ENCODE measurements at places on chromosomes 5 and 9.

DNA sequence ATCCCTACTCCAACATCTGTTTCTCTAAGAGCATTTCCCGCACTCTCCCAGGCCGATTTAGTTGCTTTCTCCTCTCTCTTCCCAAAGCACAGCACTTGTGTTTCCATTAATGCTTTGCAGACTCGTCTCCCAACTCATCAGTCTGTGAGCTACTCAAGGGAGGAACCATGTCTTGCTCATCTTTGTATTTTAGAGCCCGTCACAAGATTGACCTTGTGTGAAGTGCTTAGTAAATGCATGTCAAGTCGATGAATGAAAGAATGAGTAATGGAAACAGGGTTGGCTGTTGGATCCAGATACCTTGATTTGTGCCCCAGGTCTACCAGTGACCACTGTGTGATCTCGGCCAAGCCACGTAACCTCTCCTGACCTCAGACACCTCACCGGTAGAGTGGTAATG is 99.3 kb downstream of the KLF4 start:
- no peak for DNase-seq

- no peak for DNase-seq
These were observed 31.5 kb upstream of the SPRY4 start for GRCh38 chr5:142356349-142356715.

- DNase-seq = no peak
These were observed 9.8 kb upstream of the COL15A1 start for GRCh38 chr9:98933890-98934289.

- DNase-seq = no peak
These were observed 177.3 kb upstream of the C9orf72 start for GRCh38 chr9:27750566-27750965.

- DNase-seq = no peak
These were observed 379.7 kb upstream of the IRX2 start for GRCh38 chr5:3131161-3131560.

- no peak for DNase-seq
These were observed 63.8 kb downstream of the TMEM252 start for GRCh38 chr9:68476847-68477246.

GRCh38 chr5:76724871-76725270 is 8.9 kb downstream of the F2R start:
- DNase-seq = no peak

GRCh38 chr5:154198611-154199230 is 8.2 kb downstream of the GALNT10 start:
- DNase-seq = no peak

GRCh38 chr5:179243333-179243732 is 101.9 kb downstream of the ADAMTS2 start:
- DNase-seq = no peak

- DNase-seq = no peak
These were observed 97.4 kb upstream of the RAPGEF1 start for GRCh38 chr9:131837316-131837715.

GRCh38 chr5:10681731-10682679 is 79.0 kb downstream of the DAP start:
- no peak for DNase-seq

- DNase-seq = no peak
These were observed 30.2 kb downstream of the SLC46A2 start for GRCh38 chr9:112860451-112860850.

- DNase-seq = no peak
These were observed 63.7 kb downstream of the CXXC5 start for GRCh38 chr5:139711906-139712224.

DNA sequence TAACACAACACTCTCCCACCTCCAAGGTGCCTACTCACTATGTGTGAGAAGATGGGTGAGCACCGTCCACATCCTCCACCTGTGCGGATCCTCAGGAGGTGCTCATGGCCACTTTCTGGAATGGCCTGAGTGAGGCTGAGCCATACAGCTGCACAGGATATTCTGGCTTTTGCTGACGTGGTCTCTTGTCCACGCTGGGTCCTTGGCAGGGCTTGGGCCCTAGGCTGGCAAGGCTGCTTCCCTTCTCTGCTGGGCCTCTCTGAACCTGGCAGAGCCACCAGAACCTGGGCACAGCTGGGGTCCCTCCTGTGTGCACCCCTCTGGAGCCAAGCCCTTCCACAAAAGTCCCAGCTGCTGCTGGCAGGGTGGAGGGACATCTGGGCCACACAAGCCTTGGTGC is 56.4 kb upstream of the IER5L start:
- DNase-seq = no peak

DNA sequence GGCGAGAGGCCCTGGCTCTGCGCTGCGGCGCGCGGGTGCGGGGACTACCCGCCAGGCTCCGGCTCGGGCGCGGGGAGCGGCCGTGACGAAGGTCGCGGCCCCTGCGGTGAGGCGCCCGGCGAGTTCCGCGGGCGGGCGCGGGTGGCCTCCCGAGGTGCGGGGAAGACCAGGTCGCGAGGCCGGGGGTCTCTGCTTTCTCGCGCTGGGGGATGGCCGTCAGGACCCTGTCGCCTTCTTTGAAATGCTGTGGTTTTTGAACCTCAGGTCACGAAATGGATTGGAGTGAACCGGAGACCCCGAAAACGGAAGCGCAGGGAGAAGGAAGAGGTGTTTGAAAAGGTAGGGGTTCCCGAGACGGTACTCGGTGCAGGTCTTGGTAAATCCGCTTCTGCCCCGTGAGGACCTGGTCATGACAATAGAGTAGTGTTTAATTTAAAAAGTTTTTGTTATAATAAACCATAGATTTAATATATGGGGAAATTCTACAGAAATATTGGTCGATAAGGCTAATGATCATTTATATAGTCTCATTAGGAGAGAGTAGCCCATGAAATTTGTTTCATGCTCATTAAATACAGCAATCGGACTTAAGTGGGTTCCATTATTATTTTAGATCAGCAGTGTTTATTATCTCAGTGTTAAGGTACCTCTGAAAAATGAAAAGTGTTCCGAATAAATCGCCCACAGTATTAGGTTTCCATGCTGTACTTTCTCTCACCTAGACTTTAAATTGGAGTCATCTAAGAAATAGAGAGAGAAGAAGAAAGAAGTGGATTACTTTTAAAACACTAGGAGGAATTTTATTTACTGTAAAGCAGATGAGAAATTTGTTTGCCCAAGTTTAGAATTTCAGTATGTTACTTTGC is 279.0 kb downstream of the AOPEP start:
- DNase-seq = no peak

GRCh38 chr9:79877943-79878602 is 306.3 kb downstream of the TLE4 start:
- no peak for DNase-seq
